ENCODE measurements at places on chromosomes 3 and 15.

DNA sequence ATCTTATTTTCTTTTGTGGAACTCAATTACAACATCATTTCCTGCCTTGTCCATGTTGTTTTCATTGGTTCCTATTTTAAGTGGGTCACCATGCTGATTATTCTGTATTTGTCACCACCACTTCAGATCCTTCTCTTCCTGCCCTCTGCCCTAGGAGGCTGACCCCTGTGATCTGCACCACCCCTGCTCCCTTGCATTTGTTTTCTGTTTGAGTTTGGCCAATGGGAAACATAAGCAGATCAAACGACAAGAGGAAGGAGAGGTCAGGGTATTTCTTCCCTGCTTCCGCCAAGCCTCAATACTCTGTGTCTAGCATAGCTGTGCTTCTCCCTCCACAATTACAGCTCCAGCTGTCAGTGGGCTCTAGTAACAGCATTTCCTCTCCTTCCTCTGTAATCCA lies 71.6 kb downstream of the IMPG2 start:
- DNase-seq = no peak

DNA sequence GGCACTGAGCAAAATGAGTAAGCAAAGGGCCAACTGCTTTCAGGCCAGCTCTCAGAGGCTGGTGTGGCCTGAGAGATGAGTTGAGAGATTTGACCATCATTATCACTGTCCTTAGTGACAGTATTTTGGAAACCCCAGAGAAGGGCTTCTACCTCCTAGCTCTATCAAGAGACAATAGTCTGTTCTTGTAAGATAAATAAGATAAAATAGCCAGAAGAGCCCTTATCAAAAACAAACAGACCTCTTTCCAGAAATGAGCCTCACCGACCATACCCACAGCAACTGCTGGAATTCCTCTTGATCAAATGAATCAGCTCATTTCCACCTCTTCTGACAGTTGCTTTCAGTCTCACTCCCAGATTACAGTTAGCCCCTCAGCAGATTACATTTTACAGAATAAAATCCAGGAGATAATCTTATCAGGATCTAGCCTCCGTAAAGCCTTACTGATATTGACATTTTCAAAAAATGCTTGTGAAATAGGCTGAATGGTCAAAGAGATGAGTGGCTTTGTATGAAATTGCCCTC lies 4.5 kb downstream of the HDC start:
- peak; percentile 48 for DNase-seq

- DNase-seq = no peak
Observed at GRCh38 chr3:168052515-168052914, 43.2 kb downstream of the GOLIM4 start.

GRCh38 chr3:39260957-39261356 lies 18.9 kb downstream of the CX3CR1 start:
- peak; percentile 46 for DNase-seq

DNA sequence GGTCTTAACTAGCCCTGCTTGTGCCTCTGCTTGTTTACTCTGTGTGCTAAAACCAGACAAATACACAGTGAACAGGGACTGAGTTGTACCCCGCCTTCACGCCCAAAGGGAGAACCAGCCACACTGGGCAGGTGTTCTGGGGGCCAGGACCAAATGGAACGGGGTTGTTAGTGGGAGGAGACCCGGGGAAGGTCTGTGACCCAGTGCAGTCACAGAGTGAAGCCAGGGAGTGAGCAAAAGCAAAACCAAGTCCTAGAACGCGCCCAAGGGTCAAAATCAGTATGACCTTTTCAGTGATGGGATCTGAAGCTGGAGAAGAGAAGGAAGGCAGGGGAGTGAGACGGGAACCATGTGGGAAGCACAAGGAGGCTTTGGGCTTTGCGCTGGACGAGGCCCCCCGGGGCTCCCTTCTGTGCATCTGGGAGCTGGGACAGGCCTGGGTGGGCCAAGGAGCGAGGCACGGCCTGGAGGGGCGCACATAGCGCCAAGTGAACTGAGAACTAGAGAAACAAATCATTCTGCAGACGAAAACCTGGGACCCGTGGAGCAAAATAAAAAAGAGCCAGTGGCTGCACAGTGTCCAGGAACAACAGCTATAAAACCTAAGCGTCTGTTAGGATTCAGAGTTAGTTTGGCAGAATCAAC lies 78.3 kb upstream of the ALDH1A3 start:
- DNase-seq = no peak

GRCh38 chr3:14923476-14923875 lies 23.9 kb upstream of the NR2C2 start:
- DNase-seq = no peak

GRCh38 chr3:185984203-185984602 lies 46.4 kb upstream of the TRA2B start:
- DNase-seq = no peak

- no peak for DNase-seq
Observed at GRCh38 chr3:15755780-15756179, 42.0 kb downstream of the ANKRD28 start.

GRCh38 chr3:108387063-108387462 lies 90.7 kb downstream of the HHLA2 start:
- DNase-seq = no peak

- DNase-seq = no peak
Observed at GRCh38 chr15:88651971-88652370, 13.2 kb downstream of the ISG20 start.

DNA sequence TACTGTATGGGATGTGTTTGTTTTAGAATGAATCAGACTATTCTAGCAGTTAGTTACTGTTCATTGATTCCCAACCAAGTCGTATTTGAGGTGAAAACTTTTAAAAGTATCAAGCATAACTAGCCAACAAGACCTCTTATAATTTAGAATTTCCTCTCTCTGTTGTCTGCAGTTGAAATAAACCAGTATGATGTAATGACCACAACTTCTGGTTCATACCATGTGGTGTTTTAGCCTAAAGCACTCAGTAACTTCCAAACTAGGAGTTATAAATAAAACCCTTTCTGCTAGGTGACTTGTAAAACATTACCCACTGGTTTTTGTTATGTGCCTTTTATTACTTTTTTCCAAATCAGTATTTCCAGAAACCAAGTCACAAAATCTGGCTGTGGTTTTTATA lies 19.8 kb upstream of the P2RY12 start:
- DNase-seq = no peak

DNA sequence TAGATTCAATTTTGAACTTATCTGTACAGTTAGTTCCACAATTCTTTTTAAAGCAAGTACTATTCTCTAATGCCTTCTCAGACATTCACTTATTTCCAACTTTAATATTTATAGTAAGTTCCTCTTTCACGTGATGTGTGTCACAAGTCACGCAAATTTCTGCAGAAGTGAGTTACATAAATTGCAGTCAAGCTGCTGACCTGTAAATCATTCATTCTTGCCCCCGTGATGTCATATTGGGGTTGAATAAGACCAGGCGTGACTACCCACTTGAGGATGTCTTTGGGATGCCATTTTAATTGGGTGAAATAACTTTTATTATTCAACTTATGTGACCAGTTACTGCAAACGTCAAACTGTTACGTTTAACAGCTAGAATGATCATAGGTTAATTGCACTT lies 15.1 kb downstream of the PPARG start:
- no peak for DNase-seq

DNA sequence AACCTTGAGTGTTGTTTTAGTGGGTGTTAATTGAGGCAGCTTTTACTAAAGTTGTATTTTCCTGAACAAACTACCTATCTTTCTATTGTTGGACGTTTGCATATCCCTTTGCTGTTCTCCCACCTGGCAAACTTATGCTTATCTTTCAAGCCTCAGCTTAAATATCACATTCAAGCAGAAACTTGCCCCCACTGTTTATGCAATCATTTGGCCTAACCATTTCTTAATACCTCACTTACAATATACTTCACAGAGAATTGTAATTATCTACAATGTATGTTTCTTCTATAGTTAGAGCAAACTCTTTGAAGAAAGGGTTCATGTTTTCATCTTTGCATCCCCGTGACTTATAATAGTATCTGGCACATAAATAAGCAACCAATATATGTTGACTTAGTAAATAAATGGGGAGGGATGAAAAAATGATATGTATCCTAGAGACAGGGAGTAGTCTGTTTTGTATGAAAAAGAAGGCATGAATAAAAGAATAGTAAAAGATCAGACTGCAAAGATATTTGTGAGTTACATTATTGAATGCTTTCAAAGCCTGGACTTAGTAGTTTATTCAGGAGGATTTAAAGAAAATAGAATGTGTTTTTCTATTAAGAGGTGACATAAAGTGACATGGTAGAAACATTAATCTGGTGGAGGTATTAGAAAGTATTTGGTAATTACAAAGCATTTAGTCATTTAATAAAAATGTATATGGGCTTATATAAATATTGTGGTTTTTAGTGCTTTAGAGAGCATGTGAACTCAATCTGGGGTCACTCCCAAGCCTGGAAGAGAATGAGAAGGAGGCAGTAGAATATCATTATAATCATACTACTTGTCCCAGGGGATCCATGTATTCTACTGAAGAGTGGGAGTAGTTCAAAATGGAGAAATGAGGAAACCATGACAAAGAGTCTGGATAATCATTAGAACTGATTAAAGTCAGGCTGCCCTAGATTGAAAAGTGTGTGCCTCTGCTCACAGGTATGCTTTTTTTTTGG lies 60.0 kb upstream of the DCBLD2 start:
- DNase-seq = no peak

GRCh38 chr3:60707452-60708020 lies 543.7 kb downstream of the FHIT start:
- no peak for DNase-seq

DNA sequence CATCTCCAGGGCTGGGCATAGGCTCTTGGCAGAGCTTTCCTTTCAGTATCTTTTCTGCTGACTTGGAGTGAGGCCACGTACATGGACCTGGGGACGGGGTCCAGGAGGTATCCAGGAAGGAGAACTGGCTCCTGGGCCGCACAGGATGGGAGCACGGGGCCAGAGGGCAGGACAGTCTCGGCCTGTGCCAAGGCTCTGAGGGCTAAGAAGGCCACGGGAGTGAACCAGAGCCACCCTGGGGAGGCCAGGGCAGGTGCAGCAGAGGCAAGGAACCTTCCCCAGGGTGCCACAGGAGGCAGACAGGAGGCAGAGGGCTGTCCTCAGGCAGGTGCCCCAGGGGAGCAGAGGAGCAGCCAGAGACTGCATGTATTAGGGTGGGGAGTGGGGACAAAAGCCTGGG lies 50.3 kb downstream of the PLXNA1 start:
- DNase-seq = no peak

GRCh38 chr15:65213241-65213640 lies 2.0 kb upstream of the CILP start:
- no peak for DNase-seq

- DNase-seq = no peak
Observed at GRCh38 chr15:57216288-57216687, 160.0 kb upstream of the CGNL1 start.

GRCh38 chr15:60384526-60385126 lies 13.2 kb downstream of the ANXA2 start:
- no peak for DNase-seq

- DNase-seq = peak; percentile 5
Observed at GRCh38 chr15:80560601-80561400, 134.3 kb upstream of the ABHD17C start.

- no peak for DNase-seq
Observed at GRCh38 chr15:46413799-46414198, 779.0 kb downstream of the SQOR start.

Data from GM10248 (cell line).